ENCODE measurements at places on chromosomes 11 and 22.

DNA sequence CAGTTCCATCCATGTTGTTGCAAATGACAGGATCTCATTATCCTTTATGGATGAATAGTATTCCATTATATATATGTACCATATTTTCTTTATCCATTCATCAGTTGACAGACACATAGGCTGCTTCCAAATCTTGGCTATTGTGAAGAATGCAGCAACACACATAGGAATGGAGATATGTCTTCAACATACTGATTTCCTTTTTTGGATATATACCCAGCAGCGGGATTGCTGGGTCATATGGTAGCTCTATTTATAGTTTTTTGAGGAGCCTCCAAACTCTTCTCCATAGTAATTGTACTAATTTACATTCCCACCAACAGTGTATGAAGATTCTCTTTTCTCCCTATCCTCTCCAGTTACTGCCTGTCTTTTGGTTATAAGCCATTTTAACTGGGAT is 383.9 kb upstream of the CHORDC1 start:
- no peak for DNase-seq

GRCh38 chr11:70897429-70897828 is 354.9 kb downstream of the SHANK2 start:
- no peak for DNase-seq

GRCh38 chr11:83508804-83509203 is 222.6 kb upstream of the CCDC90B start:
- DNase-seq = no peak

GRCh38 chr22:43388420-43388851 is 23.4 kb upstream of the MPPED1 start:
- DNase-seq = peak; percentile 82

GRCh38 chr11:37370817-37371216 is 772.8 kb upstream of the RAG2 start:
- DNase-seq = no peak

DNA sequence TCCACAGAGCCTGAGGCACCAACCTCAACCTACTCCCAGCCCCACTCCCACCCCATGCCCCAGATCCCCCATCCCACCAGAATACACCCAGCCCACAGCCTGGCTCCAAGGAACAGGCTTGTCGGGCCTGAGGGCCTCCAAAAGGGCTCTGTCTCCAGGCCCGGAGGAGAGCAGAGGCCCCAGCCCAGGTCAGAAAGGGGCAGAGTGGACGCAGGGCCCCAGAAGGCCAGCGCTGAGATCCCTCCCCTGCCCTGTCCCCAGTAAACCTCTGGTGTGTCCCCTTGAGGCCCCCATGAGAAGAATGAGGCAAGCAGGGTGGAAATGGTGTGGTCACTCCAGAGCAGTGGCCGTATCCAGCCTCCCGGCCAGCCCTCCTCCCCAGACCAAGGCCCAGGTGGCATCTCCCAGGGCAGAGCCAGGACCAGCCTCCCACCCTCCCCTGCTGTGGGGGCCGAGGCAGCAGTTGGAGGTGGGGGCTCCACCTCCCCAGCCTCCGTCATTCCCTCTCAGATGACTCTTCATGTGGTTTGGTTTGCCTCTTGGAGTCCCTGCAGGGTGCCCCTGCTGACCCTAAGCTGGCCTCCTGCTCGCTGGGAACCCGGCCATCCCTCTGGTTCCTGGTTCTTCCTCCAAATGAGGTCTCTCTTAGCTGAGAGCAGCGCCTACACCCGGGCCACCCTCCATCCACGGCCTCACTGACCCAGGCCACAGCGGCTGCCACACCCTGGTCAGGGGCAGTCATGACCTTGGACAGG is 195.0 kb downstream of the IGLL1 start:
- DNase-seq = no peak

DNA sequence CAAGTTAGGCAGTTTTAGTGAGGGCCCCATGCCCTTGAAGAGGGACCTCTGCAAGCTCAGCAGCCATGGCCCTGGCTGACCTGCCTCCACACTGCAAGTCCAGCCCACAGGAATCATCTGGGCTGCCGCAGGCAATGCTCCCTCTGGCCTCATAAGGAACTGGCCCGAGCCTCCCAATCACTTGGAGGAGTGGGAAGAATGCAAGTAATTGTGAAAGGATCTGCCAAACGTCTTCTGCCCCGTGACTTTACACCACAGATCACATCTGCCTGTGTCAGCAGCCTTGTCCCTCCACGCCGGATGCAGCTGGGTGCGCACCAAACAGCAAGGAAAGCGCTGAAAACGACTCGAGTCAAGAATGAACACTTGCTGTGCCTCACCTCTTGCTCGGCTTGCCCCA is 23.8 kb downstream of the OPCML start:
- DNase-seq = no peak

- no peak for DNase-seq
Measured at GRCh38 chr11:124123622-124124021, 8.4 kb downstream of the VWA5A start.
